ENCODE measurements at places on chromosomes 12 and 14.
A peak's percentile ranks its signal among the peaks of the same experiment; 100 is the strongest.

DNA sequence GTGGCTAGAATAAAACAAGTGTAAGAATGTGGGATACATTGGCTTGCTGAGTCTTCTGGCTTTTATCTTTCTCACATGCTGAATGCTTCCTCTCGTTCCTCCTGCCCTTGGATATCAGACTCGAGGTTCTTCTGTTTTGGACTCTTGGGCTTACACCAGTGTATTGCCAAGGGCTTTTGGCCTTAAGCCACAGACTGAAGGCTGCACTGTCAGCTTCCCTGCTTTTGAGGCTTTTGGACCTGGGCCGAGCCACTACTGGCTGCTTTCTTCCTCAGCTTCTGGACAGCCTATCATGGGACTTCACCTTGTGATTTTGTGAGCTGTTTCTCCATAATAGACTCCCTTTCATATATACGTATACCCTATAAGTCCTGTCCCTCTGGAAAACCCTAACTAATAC is 300.9 kb upstream of the STXBP6 start:
- no peak for DNase-seq

DNA sequence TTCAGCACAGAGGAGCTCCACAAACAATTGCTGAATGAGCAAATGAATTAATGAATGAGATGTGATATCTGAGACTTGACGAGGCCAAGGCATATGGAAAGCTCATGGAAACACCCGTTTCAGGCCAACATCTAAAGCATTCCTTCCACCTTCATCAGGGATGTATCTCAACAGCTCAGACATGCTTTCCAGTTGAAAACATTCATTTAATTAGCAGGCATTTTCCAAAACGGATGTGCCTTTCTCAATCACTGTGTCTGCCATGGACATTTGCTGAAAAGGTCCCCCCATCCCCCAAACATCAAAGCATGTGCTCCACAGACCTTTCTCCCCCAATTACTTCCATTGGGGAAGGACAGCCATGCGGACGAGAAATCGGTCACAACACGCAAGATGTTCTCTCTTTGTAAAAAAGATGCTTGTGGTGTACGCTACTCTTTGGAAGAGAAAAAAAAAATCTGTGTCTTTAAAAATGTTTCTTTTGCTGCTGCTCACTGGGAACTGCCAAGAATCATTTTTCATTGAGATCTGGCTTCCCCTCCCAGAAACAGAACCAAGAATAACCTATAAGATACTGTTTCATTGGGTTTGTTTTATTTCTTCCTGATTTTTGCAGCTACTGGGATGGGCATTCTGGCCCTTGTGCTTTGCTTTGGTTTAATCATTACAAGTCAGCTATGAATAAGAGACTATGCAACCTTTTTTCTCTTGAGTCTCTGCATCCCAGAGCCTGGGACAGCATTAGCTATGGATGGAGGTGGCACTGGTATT is 528.2 kb downstream of the MED13L start:
- no peak for DNase-seq

GRCh38 chr14:73757381-73757780 is 43.2 kb upstream of the PNMA1 start:
- no peak for DNase-seq

DNA sequence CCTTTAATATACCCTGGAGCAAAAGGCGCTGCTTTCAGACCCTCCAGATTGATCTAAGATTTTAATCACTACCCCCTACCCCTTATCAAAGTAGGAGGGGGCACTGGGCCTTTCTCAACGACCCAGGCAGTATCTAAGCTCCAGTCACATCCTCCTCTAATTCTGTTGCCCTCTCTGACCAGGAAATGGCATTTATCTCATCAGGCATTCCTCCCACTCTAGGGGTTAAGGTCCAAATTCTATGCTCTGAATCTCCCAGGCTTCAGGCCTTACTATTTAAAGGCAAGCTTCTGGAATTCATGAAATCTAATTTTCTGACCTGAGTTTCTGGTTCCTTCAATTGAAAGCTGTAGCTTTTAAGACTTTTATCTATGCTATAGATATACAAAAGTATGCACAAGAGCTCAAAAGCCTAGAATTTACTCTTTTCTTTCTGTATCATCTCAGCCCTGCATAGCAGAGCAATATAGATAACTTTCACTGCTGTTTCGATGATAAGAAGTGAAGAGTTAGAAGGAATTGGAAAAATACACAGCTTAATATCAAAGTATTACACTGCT is 622.9 kb downstream of the RPS29 start:
- DNase-seq: no peak

DNA sequence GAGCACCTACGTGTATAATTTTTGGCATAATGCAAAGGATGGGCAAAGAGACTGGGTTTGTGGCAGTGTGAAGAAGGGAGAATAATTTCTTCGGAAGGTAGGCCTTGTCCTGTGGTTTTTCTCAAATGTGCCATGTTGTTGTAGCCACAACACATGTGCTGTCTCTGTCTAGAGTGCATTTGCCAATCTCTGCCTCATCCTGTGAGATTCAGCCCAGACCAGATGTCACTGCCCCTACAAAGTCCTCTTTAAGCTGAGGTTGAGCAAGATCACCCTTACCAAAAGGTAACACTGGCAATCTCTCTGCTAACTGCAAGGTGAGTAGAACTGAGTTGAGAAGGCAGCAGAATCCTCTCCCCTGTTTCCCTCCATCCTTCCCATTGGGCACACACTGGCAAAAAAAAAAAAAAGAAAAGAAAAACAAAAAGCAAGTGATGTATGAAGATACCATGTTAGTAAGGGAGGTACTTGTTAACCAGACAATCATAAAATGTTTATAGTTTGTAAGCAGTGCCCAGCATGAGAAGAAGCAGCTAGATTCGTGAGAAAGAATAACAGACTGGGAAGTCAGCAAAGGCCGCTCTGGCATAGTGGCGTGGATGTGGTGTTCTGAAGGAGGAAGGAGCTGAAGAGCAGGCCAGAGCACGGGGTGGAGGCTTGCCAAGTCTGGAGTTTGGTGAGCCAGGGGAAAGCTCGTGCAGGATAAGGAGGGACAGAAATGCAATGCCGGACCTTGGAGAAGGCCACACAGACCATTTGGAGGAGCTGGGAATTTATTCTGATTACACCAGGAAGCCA is 18.9 kb downstream of the DYRK2 start:
- DNase-seq: no peak

DNA sequence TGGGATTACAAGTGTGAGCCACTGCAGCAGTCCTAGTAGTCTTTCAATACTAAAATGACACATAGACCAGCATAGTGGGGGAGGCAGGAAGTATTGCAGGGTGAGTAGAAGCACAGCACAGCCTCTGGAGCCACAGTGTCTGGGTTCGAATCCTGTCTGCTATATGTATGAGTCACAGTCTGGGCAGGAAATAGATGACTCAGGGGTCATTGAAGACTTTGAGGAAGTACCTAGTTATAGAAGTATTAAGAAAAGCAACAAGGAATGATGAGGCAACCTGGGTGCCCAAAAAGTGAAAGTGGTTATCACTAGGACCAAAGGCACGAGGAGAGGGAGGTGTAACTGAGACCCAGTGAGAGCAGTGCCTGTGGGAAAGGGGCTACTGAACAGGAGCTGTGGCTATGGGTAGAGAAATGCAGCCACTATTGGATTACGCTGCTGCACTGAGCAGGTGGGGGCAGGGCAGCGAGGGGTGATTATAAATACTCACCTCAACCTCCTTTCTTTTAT is 124.0 kb downstream of the PDE3A start:
- peak; percentile 12 for DNase-seq

DNA sequence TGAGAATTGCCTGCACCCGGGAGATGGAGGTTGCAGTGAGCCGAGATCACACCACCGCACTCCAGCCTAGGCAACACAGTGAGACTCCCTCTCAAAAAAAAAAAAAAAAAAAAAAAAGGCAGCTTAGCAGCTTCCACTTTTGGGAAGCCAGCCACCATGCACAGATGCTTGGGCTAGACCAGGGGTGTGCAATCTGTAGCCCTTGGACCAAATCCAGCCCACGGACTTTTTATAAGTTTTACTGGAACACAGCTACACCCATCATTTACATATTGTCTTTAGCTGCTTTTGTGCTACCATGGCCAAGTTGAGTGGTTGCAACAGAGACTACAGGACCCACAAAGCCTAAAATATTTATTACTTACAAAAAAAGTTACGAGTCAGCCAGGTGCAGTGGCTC is 6.7 kb downstream of the CIT start:
- DNase-seq: no peak

DNA sequence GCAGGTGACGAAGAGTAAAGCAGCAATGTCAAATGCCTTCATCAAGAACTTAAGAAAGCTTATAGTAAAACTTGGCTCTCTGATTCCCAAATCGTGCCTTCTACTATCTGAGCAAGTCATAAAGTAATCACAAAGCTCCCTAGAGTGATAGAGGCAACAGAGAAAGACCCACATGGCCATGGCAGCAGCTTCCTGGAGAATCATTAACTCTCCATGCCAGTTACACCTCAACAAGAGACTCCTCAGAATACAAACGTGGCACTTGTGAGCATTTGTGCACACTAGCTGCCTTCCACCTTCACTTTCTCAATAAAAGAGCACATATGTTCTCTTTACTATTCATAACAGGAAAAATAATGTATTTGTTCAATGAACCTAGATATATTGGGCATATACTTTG is 48.0 kb downstream of the PLCZ1 start:
- DNase-seq: no peak

DNA sequence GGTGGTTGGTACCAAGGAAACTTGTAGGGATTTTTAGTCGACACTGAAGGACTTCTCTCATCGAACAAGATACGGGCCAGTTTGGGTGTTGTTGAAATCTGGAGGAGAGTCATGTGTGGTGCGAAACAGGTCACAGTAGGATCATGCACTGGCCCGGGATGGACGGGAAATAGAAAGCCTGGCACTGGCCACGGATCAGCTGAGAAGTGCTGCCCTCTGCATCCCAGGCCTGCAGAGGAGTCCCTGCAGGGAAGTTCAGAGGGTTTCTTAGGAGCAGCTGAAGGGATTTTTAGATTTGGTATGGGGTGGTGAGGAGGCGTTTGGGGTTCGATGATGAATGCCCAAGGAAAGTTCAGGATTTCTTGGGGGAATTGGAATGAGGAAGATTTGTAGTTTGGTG is 63.1 kb downstream of the TSPAN9 start:
- DNase-seq: no peak

- DNase-seq: no peak
These were observed 99.8 kb upstream of the DIO2 start for GRCh38 chr14:80310938-80311750.

DNA sequence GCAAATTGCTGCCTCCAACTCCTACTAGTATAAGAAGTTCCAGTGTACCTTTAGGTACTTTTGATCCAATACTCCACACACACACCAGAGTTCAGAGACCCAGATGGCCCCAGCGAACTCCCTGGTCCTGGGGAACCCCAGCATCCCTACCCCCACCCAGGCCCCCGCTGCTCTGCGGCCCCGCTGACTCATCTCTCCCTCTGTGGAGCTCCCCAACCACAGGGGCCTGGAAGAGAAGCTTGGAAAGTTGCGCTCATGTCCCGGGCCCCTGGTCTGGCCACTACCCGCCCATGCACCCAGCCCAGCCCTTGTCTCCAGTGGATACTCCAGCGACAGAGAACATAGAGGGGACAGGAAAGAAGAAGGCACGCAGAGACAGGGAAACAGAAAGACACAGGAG is 4.2 kb upstream of the SP7 start:
- DNase-seq: no peak

GRCh38 chr12:131353376-131353775 is 357.5 kb upstream of the SFSWAP start:
- DNase-seq: no peak
